ENCODE measurements at places on chromosomes 1 and 21.

DNA sequence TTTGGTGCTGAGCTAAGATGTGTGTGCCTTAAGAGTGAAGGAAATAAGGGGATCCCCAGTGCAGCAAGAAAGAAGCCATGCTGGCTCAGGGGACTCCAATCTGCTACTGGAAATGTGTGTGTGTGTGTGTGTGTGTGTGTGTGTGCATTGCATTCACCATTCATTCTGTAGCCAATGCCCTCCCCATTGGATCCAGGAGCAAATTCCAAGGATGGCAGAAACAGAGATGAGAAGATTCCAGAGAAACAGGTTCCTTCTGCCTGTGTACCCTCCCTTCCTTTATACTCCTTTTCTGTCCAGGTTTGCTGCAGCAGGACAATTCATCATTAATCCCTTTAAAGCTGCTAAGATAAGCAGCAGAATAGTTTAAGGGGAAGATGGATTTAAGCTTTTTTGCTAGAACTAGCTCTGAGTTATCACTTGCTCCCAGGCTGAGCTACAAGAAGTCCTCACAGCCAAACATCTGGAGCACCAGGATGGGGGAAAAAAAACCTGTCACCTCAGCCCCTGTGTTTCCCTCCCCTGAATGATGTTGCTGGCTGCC lies 3.2 kb downstream of the SLC6A17 start:
- DNase-seq, result no peak

- no peak for DNase-seq
Observed at GRCh38 chr1:182589520-182589919, 464 bp upstream of the RNASEL start.

DNA sequence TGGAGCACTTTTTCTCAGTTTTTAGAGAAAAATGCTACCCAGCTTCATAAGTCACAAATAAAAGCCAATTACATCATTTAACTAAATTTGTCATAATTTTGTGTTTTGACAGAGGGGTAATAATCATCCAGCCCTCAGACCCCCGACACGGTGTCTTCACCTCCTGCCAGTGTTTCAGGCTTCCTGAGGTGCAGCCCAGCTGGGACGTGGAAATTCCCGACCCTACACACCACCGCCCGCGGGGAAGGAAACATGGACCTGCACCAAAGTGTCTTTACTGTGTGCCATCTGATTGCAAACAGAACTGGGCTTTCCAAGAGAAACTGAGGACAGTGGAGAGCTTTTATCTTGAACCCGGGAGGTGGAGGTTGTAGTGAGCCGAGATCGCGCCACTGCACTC lies 7.7 kb upstream of the INAVA start:
- no peak for DNase-seq

GRCh38 chr1:161838362-161838761 lies 72.2 kb downstream of the ATF6 start:
- DNase-seq, result no peak

DNA sequence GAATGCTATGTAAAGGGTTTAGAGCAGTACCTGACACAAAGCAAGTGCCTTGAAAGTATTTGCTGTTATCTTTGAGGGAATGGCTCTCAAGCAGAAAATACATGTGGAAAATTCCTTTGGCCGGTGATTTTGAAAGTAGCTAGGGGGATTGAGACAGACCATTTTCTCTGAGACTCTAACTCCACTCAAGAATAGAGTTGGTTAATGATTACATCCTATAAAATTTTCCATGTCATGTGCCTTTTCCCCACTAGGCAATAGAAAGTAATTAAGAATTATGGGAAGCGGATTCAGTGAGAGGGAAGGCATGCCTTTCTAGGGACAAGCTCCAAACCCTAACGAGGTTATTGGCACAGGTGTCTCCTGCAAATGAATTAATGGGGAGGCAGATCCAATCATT lies 276.0 kb downstream of the GPATCH2 start:
- DNase-seq, result no peak

DNA sequence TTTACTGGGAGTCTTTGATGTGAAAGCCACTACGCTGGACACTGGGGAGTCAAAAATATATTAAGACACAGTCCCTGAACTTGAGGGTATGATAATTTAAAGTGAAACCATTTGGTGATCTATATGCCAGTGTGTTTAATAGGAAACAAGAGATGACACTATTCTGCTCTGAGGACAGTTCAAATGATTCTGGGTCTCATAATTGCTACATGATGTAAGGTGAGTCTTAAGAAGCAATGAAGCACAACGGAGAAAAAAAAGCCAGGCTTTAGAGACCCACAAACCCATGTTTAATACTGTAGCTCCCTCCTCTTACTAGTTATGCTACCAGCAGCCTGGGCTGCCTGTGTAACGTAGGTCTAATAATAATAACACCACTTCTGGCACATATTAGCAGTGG lies 14.2 kb upstream of the LRRC8D start:
- no peak for DNase-seq

DNA sequence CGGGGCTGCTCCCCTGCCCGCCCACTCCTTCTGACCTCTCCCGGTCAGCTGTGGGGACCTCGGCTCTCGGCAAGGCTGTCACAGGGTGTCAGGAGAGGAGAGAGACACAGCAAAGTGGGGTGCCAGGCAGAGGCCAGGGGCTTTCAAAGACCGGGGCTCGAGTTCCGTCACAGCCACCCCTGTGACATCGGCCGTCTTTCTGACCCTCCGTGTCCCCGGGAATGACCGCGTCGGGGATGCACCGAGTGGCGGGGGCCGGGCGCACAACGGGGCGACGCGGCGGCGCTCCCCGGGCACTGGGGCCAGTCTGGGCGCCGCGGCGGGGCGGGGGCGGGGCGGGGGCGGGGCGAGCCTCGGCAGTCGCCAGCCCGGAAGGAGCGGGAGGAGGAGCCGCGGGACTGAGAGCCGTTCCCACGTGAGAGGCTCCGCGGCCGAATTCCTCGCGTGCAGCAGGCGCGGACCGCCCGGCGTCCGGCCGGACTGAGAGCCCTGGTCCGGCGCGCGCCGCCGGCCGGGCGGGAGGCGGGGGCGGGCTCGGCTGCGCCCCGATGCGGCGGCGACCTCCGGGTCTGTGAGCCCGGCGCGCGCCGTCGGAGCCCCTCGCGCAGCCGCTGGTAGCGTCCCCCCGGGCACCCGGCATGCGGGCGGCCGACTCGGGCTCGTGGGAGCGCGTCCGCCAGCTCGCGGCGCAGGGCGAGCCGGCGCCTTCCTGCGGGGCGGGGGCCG lies 229.7 kb upstream of the TMEM51 start:
- DNase-seq, result peak; percentile 89

DNA sequence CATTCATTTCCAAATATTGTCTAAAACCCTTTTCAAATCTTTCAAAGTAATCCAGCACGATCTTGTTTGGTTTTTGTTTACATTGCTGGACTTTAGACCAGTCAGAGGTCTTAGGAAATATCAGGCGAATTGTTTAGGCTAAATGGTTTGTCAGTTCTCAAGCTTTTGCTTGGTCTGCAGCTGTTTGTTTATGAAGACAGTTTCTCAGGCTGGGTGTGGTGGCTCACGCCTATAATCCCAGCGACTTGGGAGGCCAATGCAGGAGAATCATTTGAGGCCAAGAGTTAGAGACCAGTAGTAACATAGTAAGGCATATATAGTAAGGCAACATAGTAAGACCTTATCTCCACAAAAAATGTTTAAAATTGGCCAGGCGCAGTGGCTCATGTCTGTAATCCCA lies 77.5 kb downstream of the DNTTIP2 start:
- no peak for DNase-seq

DNA sequence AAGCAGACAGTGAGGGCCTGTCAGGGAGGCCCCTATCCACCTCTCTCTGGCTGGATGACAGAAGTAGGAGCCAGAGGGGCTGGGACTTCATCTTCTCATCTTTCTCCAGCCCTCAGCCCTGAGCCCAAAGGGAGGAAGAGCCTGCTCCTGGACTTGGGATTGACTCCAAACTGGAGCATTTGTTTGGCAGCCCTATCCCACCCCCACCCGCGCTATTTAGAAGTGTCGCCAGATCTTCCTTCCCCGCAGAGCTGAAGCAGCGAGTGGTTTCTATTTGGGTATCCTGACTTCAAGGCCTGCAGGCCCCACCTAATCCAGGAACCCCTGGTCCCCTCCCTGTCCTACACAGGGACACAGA lies 9.6 kb downstream of the NES start:
- peak; percentile 56 for DNase-seq

DNA sequence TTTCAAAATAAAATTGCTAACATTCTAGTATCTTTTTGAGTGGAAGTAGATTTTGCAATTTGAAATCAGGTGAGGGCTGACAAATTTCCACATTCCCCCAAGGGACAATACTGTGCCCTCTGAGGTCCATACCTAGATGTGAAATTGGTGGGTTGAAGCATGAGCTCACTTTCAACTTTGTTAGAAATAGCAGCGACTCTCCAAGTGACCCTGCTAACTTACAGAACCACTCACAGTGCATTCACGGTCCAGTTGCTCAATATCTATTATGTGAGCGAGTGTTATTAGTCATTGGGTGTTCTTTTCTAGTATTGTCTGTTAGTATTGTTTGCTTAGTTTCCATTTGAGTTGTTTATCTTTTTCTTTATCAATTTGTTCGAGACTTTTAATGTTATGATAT lies 53.6 kb upstream of the ASB17 start:
- no peak for DNase-seq

DNA sequence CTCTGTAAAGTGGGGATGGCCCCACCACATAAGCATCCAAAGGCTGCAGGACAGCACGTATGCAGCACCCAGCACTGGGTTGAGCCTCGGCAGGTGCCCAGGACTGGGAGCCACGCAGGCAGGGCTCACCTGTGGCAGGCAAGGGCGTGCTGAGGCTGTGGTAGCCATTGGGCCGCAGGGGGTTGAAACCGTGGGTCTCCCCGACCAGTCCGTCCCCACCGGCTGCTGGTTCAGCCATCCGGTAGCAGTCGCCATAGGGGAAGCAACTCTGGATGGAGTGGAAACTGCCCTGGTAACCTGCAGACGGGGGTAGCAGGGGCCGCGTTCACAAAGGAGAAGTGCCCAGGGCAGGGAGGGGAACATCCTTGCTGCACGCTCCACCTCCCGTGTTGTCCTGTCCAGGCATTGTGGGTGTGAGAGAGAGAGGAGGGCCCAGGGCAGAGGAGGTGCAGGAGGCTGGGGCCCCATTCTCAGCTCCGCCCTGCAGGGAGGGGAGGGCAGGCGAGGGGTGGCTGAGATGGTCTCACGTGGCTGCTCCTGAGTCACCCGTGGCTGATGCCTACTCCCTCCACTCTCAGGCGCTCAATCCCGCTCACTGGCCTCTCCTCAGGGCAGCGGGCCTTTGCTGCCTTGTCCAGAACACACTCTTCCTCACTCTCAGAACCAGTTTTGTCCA lies 49.9 kb downstream of the DMRTB1 start:
- DNase-seq, result peak; percentile 53

GRCh38 chr21:45209046-45209445 lies 78.6 kb downstream of the POFUT2 start:
- DNase-seq, result peak; percentile 73

DNA sequence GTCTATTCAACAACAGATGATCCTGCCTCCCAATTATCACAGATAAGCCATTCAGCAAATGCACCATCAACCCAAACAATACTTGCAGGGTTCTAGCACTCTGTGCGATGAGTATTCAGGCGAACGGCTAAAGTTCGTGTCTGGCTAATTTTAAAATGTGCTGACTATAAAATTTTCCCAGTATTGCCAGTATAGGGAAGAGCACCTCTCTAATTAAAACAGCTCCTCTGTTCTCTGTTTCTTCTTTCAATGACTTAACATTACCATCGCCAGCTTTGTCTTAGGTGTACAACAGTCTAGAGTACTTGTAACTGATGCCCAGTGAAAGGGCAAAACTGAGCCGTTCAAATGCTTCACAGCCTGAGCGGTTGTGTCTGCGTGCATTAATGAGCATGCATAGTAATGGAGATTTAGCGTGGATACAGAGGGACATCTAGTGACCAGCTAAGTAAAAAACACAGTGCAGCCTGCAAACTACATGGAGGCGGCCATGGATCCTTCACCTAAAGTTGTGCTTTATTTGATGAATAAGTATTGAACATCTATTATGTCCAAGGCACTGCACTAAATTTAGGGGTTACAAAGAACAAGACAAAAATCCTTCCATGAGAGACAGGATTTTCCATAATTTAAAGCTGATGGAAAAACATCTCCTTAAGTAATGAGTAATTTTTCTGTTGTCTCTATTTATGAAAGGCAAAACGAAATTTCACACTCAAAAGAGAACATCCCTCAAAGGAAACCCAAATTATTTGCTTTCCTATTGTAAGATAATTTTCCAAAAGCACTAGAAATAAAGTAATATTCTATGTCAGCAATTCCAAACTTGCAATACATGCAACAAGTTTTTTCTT lies 120.0 kb downstream of the SETD4 start:
- DNase-seq, result peak; percentile 82

DNA sequence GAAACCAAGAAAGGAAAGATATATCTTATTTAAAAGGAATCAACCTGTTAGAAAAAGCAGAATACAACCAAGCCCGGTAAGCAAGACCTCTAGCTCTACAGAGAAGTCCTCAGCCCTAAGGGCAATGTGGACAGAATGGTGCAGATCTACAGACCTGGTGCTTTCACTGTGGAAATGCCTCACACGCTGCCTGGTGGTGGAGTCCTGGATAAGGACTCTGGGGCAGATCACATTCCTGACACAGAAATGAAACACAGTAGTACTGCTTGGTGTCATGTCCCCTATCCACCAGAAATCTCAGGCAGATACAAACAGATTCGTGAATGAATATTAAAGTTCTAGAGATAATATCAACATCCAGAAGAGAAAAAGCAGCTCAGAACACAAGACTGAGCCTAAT lies 6.8 kb downstream of the CNN3 start:
- DNase-seq, result peak; percentile 54

DNA sequence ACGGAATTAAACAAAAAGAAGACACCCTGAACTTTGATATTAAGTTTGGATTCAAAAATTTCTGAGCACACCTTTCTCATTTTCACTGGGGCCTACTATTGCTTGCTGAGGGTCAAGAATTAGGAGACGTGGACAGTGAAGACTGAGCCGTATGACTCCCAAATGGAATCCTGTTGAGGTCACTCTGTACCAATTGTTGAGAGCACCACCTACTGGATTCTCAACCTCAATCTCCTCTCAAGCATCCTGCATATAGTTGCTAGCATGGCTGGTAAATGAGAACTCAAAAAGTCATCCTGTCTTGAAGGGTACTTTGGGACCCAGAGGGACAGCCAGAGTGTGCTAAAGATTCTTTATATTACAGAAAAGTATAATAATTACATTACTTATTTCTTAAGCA lies 20.2 kb upstream of the MTR start:
- peak; percentile 35 for DNase-seq

GRCh38 chr1:160671603-160672517 lies 25.0 kb upstream of the SLAMF1 start:
- no peak for DNase-seq

- no peak for DNase-seq
Observed at GRCh38 chr1:220565670-220566069, 37.7 kb downstream of the MARK1 start.

- DNase-seq, result peak; percentile 45
Observed at GRCh38 chr1:3695326-3696217, 43.3 kb downstream of the TP73 start.

DNA sequence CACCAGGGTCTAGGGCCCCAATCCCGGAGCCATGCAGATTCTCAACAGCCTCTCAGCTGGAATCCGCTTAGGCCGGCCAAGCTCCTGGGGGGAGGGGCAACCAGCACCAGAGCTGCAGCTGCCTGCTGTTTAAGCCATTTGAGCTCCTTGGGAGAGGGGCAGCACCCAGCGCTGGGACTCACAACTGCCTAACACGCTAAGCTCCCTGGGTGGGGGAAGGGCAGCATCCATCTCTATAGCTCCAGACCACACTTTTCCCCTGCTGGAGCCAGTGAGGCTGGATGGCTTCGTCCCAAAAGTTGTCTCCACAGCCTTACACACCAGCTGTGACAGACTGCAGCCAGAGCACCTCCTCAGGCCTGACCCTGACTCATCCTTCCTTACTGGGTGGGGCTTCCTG lies 6.9 kb upstream of the PTGFR start:
- peak; percentile 68 for DNase-seq
